Foreskin melanocyte (primary cell): ENCODE measurements at places on chromosomes 2 and 18.
A peak's percentile ranks its signal among the peaks of the same experiment; 100 is the strongest.

DNA sequence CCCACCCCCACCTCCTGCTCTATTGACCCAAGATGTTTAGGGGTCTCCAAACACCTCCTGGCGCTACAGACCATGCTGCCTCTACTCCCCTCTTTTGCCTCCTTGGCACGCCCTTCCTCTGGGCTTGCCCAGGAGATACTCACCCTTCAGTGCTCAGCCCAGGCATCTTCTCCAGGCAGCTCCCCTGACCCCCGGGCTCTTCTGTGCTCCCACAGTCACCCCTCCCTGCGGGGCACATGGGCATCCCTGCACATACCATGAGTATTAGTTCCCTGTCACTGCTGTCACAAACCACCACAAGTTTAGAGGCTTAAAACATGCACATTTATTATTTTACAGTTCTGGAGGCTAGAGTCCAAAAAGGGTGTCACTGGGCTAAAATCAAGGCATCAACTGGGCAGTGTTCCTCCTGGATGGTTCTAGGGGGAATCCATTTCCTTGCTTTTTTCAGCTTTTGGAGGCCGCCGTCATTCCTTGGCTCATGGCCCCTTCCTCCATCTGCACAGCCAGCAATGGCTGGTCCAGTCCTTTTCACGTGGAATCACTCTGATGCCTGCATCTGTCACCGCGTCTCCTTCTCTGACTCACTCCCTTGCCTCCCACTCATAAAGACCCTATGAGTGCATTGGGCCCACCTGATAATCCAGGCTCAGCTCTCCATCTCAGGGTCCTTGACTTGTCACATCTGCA lies 230.4 kb upstream of the COPS8 start:
- no peak for DNase-seq

GRCh38 chr18:45837283-45838070 lies 12.0 kb downstream of the SIGLEC15 start:
- DNase-seq: no peak

DNA sequence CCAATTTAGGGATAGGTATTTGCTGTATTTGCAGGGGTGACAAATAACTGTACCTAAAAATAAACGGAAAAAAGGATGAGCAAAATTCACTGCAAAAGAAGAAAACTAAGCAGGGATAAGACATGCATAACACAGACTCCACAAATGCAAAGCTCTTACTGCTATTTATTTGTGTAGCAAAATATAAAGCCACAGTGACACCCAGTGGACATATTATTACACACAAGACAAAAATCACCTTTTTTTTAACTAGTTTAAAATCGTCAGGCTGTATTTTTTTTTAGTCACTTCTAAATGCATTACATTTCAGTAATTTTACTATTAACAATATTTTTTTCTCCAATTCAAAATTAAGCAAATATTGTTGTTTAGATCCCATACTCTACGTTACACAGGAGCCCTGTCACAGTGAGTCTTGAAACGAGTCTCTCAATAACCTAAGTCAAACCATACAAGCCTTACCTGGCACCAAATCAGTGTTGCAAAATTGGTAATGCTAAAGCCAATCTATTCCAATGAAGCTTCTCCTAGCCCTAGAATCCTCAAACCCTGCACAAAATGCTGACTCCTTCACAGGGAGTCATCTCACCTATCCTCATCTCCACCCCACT lies 23.7 kb downstream of the METTL4 start:
- peak; percentile 27 for DNase-seq

- DNase-seq: no peak
Measured at GRCh38 chr2:189657867-189658266, 3.4 kb upstream of the ASNSD1 start.
